Left renal pelvis (tissue), 4 donors: ENCODE measurements at places on chromosomes 7 and 10.

DNA sequence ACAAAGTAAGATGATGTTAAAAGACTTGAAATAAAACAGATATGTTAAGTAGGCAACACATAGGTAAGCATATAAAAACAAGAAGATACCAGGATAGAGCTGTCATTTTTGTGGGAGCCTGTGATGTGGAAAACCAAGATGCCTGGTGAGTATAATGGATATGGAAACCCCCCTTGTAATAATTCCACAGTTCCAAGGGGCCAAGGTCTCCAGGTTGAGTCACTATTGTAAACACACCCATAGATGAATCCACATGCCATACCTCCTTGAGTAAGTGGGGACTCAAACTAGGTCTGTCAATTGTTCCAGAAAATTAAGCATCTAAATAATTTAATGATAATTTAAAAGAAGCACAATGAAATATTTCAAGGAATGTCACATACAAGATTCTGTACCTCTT, 15.9 kb downstream of the CAV1 start:
- DNase-seq, result no peak

- no peak for DNase-seq
Measured at GRCh38 chr7:80078159-80078731, 56.4 kb upstream of the GNAI1 start.

DNA sequence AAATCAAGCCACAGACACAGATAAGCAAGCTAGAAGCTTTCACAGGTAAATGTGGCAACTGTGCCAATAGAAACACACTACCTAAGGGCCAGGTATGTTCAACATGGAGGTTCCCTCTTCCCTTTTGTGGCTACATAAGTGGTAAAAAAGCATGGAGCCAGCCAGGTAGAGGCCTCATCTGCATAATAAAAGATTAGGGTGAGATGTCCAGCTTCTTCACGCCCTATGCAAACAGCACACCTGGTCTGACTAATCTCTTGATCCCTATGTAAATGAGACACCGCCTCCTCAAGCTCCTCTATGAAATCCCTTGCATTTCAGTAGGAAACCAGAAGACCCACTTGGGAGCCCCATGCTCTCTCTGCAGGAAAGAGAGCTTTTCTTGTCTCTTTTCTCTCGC, 282.2 kb downstream of the NEBL start:
- no peak for DNase-seq

- DNase-seq, result peak; percentile 5
Measured at GRCh38 chr10:49478819-49479218, 60.1 kb downstream of the ERCC6 start.

DNA sequence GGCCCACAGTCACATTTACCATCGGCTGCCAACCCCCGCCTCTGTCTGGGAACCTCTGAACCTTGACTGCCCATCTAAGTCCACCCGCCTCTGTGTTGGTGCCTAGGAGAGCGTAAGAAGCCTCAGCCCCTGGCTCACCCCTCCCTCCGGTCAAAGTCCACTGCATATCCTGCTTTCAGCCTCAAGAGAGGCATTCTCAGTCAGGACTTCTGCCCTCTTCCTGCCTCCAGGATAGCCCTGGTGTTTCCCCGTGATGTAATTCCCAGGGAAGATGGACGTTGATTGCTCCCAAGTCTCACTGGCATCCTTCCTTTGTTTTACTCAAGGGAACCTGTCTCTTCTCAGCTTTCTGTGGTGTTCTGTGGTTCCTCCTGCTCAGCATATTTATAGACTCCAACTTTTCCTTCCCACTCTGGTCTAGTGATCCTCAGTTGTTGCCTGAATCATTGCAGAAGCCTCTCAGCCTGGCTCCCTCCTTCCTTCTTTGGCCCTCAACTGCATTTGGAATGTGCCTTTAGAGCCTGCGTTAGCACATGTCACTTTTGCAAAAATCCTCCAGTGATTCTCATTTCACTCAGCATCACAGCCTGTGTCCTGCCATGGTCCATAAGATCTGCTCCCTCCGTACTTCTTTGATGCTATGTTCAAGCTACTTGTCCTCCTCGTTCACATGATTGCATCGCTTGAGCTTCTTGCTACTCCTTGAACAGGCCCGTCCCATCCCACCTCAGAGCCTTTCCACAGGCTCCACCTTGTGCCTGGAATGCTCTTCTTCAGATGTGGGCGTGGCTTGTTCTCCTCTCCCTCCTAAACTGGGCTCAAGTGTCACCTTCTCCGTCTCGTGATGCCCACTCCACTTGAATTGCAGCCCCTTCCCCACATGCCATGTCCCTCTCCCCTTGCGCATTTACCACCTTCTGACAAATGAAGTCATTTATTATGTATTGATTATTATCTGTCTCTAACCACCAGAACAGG, 124.2 kb downstream of the PLPP4 start:
- DNase-seq, result no peak

DNA sequence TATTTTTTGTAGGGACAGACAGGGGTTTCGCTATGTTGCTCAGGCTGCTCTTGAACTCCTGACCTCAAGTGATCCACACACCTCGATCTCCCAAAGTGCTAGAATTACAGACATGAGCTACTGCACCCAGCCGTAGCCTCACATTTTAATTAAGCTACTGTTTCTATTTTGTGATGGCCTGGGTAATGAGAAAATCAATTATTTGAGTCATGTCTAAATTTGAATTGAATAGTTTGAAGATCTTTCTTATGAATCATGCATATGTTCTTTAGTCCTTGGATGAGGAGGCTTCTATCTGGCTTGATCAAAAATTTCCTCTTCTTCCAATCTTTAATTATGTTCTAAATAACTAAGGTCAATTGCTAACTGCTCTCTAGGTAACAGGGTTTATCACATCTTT, 175.0 kb downstream of the REEP3 start:
- no peak for DNase-seq

DNA sequence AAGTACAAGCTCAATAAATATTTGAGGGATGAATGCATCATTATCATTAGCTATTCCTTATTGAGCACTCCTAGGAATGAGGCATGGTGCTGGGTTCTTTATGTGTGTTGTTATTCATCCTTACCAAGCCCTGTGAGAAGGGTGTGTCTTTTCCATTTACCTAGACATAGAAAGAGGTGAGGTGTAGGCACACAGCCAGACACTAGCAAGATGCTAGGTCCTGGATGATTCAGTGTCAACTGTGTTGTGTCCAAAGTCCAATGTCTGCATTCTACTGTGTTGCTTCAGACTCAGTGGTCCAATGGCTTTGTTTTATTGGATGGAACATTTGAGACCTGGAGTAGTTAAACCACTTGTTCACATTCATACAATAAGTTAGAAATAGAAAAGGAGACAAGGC, 605.5 kb downstream of the LRMDA start:
- DNase-seq, result no peak

DNA sequence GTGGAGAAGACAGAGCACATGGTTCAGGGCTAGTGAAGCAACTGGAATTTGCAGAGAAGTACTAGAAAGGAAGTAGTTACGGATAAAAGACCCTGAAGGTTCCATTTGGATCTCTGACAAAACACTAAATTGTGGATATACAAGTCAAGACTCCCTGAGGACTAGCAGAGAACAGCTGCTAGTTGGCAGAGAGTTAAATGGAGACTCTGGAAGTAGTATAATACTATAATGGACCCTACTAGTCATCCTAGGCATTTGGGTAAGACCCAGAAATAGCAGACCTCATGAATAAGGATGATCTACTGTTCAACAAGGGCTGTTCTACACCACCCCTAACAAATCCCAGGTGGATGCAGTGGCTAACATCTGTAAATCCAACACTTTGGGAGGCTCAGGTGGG, 19.1 kb downstream of the MCMBP start:
- DNase-seq, result no peak

- DNase-seq, result no peak
Measured at GRCh38 chr10:108303149-108303548, 1138.6 kb upstream of the SORCS1 start.

DNA sequence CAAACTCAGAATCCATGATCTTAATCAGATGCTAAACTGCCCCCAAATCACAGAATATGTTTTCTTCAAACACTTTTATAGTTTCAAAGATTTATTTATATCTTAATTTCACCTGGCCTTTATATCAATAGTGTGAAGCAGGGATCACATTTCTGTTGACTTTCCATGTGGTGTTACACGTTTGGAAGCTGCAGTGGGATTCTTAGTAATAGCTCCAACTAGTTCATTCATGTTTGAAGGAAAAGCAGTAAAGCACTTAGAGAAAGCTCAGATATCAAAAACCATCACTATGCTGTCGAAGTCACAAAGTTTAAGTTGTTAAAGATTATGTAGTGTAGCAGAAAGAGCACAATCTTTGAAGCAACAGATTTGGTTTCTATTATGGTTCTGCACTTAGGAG, 16.8 kb downstream of the ENO4 start:
- no peak for DNase-seq

GRCh38 chr10:72105710-72106109, 17.4 kb upstream of the SPOCK2 start:
- DNase-seq, result no peak

DNA sequence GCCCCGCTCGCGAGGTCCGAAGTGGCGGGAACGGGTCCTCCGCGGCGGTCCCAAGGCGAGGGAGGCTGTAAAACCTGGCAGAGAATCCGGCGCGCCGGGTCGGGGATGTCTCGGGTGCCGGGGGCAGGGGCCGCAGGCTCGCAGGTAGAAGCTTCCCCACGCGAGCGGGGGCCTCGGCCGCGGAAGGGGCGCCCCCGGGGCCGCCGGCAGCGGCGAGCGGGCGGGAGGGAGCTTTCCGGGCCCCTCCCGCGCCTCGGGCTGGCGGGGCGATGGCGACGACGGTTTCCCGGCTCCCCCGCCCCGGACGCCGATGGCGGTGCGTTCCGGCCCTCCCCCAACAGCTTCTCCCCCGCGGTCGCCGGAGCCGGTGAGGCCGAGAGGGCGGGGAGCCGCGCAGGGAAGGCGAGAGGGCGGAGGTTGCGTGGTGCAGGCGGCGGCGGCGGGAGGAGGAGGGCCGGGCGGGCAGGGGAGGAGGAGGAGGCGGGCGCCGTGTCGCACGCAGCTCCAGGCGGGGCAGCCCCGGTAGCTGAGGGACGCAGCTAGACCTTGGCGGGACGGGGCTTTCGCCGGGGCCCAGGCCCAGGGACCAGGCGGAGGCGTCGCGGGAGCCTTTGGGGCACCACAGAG, at the start of gene CUL1:
Gene CUL1 (plus strand): TSS at position 507 of the 627 bp plus-strand sequence. CDS start 31,220 bp downstream, outside the sequence.
- DNase-seq, result peak; percentile 38

DNA sequence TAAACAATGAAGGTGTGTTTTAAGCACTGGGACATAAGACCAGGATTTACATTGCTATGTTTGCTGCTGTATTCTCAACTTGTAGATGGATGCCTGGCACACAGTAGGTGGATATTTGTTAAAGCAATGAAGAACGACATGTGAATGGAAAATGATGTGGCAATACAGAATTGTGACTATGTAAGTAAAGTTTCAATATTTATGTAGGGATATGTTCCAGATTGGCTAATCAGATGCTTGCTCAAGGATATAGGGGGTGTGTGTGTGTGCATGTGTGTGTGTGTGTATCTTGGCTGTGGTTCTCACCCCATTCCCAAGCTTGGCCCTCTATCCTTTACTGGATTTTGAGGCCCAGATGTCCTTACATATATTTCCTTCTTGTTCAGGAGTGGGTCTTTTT, 42.7 kb upstream of the LAMB1 start:
- DNase-seq, result no peak

DNA sequence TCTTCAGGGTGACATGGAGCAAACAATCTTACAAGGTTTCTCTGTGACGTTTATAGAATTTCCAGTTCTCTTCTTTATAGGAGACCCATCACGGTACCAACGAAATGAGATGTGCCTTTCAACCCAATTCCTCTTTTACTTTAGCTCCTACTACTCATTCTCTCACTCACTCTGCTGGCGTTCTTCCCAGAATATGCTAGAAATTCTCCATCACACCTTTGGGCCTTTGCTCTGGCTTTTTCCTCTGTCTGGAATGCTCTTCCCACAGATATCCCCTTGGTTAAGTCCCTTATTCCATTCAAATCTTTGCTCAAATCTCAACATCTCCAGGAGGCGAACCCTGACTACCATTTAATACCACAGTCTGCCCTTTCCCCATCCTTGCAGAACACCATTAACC, 39.0 kb downstream of the SEMA3C start:
- no peak for DNase-seq

- DNase-seq, result no peak
Measured at GRCh38 chr10:90227217-90227656, 525.8 kb downstream of the KIF20B start.

GRCh38 chr10:69065406-69066361, 22.2 kb upstream of the SRGN start:
- no peak for DNase-seq

GRCh38 chr7:16550671-16551070, 24.0 kb downstream of the LRRC72 start:
- DNase-seq, result no peak

DNA sequence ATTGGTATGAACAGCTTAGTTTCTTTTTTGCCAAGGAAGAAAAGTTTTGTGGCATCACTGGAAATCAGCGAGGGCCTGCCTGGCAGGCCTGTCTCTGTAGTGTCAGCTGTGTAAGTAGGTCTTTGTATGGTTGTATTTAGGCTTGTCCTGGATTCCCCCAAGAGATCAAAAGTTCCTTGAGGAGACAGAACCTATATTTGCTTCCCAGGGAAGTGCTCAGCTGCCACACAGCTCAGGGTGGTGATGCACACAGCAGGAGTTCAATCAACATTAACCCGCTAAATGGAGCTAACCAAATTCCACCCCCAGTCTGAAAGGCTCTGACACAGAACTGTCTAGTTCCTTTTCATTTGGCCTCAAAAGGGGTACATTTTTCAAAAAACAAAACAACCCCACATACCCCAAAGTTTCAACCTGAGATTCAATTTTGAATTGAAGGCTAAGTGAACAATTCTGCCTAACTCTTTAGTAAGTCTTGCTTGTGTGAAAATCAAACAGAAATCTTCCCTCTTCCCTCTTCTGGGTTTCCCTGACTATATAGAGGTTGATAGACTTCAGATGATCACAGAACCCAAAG, 124.4 kb downstream of the CLEC2L start:
- DNase-seq, result no peak

DNA sequence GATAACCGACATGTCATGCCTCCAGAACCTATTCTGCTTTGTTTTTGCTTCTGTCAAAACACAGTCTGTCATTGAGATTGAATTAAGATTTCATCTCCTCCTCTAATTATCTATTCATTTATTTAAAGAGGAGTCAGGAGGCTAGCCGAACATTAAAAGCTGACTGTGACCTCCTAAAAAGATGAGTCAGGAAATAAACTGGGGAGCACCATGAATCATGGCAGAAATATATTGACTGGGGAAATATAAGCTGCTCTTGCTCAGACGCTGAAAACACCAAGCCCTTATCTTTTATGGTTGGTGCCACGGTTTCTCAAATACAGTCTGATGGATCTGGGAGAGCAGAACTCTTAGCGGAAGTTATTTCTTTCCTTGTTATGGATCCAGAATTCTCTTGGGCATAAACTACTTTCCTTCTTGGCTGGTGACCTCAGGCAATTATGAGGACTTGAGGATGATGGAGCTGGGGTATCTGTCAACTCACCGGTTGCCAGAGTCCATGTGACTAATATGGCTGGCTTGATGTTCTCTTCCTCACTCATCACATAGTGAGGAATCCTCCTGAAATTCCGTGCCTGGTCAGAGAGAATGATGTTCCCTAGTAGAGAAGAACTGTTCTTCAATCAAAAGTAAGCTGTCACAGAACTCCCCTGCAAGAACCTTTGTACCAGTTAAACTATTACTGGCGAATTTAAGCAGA, 307.6 kb upstream of the PHYHIPL start:
- no peak for DNase-seq

- DNase-seq, result no peak
Measured at GRCh38 chr10:133140417-133141143, 19.4 kb upstream of the KNDC1 start.
